ENCODE measurements at places on chromosomes 2 and 18. TPM values are rescaled to one million over a fixed set of nuclear protein-coding genes. Genes with fewer than 3 reads are reported as not detected.

DNA sequence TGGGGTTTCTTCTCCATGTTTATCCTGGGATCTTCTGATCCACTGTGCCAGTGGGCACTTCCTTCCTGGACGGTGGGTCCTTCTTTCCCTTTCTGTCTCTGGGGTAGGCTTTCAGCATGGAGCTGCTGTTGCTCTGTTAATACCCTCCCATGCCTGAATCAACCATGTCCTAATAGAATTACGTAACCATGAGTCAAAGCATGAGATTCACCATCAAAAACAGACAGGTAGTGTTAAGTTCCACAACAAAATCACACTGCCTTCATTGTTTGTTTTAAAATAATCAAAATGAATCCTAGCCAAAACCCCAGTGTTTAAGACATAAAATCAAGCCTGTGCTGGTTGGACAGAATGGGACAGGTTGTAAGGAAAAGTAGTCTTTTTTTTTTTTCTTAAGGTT lies 37.5 kb downstream of the GNAL start:
- DNase-seq, result no peak

DNA sequence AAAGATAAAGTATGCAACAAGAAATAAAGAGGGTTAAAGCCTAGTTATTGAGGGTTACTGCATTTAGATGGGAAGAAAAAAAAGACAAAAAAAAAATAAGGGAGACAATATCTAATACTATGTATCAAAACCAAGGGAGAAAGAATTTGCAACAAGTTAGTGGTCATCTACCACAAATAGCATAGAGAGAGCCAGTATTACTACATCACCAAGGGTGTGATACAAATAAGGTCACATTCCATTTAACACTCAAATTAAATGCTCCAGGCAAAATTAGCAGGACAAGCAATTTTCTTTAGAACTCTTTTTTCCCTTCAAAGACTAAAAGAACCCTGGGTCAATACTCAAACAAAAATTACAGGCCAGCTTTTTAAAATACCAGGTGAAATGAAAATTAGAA lies 115.1 kb upstream of the GULP1 start:
- DNase-seq, result no peak

The FMNL2 gene
- 54.9 TPM for total RNA-seq

DNA sequence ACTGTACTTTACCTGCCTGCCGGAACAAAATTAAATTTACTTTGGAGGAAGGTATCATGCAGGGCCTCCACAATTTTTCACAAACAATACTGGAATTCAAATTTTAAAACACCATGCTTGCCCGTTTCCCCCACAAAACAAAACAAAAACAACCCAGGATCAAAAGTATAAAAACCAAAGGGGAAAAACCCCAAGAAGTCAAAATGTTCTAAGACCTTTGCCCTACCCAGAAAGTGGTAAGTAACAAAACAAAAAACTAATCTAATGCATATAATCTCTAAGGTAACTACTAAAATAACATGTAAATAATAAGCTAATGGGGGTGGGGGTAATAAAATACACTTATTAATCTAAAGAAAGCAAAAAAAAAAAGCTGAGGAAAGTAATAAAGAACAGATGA lies 60.5 kb downstream of the CUL3 start:
- DNase-seq, result no peak

DNA sequence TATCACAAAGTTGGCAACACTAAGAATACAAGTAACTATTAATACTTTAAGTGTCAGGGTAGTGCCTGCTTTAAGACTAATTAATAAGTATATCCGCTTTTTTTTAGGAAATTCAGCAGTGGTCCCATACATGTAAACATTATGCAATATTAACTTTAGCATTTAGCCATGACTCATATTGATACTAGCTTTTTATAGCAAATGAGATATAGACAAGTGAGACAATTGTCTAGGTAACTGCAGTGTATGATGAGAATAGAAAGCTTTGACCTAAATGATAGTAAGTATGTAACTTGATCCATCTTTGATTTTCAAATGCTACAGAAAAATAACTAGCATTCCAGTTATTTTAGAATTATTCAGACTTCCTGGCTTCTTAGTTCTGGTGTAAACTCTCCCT lies 27.4 kb upstream of the VRK2 start:
- DNase-seq, result no peak

The POU3F3 gene
- 26.7 TPM for total RNA-seq

DNA sequence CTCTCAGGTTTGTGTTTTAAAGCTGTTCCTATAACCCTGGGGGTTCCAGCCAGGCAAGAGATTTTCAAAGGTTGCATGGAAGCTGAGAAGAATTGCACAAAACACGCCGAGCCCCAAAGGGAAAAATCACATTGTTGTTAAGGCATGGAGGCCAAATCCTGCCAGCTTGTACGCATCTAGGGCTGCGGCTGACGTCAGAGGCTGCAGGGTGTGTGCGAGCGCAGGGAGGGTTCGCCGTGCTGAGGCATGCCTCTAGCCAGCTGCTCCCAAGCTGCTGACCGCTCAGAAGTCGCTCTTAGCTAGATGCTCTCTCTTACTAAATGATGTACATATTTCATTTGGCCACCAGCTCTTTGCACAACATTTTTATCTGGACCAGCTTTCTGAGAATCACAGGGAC lies 191.8 kb downstream of the LPIN1 start:
- DNase-seq, result no peak

The SLC4A5 gene
- total RNA-seq, result 3.0 TPM

- no peak for DNase-seq
These were observed 20.0 kb upstream of the OTOS start for GRCh38 chr2:240160291-240161086.

GRCh38 chr2:7269106-7269643 lies 352.0 kb downstream of the RNF144A start:
- DNase-seq, result no peak

DNA sequence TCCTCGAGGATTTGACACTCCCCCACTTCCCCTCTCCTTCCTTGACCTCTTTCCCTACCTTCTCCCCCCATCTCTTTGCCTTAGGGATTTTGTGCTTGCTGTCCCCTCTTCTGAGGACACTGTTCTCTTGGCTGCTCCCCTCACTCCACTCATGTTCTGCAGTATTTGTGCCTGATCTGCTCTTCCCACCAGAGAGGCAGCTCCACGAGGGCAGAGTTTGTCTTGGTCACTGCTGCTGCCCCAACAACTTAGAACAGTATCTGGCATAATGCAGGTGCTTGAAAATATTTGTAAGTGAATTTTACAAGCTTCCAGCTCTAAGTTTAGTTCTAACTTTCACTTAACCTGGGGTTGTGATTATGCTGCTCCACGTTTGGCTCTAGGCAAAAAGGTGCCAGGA lies 10.0 kb upstream of the WIPF1 start:
- DNase-seq, result no peak
